ENCODE measurements at places on chromosomes 1 and 21.

DNA sequence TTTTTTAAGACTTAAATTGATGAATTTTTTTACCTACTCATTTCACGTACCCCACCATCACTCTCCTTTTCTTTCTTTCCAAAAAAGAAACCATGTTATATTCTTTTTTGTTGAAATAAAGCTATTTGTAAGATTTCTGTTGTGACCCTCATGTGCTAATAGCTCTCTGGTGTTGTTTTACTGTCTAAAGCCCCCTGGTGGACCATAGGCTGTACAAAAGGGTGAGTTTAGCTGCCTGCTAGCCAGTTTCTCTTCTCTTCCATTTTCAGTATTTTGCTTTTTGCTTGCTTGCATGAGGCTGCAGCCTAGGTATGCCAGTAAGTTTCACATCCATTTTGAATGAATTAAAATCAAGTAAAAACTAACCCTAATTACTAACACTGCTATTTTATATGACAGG is 15.6 kb upstream of the VAMP3 start:
- no peak for DNase-seq

GRCh38 chr21:42245331-42246193 is 26.6 kb downstream of the ABCG1 start:
- no peak for DNase-seq

- DNase-seq: no peak
These were observed 22.8 kb downstream of the LHX4 start for GRCh38 chr1:180252638-180253536.

DNA sequence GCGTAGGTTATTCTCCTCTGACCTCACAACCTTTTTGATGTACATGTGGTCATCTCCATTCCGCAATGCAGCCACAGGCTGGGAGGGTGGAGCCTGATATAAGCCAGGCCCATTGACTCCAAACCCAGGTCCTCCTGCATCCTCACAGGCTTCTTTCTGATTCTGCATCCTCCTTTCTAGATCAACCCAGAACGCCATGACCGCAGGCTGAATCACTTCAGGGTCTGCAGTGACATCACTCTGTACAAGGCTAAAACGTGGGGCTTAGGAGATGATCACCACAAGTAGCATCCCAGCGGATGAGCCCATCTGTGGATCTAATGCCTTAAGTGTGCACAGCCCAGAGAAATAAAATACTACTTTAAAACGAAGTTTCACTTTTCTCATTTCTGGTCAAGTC is 16.1 kb downstream of the EBNA1BP2 start:
- no peak for DNase-seq

DNA sequence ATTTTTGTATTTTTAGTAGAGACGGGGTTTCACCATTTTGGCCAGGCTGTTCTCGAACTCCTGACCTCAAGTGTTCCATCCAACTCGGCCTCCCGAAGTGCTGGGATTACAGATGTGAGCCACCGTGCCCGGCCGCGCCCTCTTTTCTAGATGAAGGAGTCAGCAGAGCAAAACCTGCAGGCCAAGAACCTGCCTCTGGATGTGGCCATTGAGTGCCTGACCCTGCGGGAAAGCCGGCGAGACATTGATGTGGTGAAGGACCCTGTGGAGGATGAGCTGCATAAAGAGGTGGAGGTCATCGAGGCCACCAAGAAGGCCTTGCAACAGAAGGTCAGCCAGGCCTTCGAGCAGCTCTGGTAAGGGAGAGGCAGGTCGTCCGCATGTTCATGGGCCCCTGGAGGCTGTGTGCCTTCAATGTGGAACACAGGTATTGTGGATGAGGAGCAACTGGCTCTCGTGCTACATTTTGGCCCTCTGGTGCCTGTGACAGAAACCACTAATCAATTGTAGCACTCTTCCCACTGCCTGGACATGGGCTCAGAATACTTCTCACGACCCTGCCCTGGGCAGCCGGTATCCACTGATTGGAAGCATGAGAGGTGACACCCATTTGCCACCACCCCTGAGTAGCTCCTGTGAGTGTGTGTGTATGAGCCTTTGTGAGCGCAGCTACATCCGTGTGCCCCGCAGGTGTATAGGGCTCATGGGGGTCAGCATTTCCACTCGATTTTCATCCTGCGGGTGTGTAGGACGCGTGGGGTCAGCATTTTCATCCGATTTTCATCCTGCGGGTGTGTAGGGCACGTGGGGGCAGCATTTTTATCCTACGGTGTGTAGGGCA is 2.0 kb downstream of the TEKT2 start:
- DNase-seq: no peak

DNA sequence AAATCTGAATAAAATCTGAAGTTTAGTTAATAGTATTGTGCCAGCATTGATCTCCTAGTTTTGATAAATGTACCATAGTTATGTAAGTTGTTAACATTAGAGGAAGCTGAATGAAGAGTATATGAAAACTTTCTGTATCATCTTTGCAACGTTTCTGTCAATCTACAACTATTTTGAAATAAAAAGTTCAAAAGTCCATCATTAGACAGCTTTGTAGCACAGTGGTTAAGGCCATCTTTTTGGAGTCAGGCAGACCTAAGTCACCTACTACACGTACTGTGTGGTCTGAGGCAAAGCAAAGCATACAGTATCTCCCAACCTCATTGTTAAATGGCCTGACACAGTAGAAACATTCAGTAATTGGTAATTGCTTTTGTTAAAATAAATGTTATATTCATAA is 47.9 kb upstream of the ATP1A1 start:
- no peak for DNase-seq

DNA sequence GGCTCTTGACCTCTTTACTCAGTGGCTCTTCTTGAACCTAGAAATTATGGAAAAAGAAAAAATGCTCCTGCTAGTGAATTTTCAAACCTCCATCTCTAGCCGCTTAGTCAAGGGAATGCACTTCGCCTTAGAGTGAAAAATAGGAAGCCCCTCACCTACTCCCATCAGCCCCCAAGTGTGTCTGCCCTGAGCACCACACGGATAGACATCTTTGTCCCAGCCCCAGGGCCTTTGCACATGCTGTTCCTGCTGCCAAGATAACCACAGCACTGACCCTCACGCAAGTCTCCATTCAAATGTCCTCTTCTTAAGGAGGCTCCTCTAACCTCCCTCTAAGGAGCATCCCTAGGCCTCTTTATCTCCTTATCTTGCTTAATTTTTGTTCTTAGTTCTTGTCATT is 59.6 kb downstream of the FBXO2 start:
- DNase-seq: no peak

GRCh38 chr1:224113545-224113917 is 380 bp upstream of the FBXO28 start:
- DNase-seq: no peak

GRCh38 chr1:2042830-2043773 is 7.1 kb upstream of the PRKCZ start:
- no peak for DNase-seq

DNA sequence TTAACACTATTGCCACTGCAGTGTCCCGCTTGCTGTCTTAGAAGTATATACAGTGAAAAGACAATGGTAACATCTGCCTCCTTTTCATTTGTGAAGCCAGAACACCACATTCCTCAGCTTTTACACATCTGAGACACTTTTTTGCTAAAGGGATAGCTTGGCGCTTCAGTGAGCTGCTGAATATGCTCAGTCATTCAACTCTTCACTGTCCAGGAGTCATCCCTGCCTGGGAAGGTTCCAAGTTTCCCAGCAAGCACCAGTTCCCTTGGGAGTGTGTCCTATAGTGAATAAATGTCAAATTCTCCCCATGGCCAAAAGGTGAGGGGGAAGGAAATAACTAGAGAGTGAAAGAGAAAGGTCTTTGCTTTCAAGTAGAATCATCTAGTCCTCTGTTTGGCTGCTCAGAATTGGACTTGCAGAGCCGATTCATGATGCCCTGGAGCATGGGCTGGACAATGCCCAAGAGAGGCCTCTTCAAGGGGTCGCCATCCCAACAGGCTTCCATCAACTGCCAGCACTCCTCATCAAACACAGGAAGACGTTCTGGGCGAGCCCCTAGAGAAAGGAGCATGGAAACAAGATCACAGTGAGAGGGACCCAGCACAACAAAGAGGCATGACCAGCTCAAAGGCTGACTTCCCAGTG is 25.5 kb upstream of the RBBP5 start:
- DNase-seq: no peak

- no peak for DNase-seq
These were observed 104.3 kb downstream of the PAPPA2 start for GRCh38 chr1:176567190-176567794.

DNA sequence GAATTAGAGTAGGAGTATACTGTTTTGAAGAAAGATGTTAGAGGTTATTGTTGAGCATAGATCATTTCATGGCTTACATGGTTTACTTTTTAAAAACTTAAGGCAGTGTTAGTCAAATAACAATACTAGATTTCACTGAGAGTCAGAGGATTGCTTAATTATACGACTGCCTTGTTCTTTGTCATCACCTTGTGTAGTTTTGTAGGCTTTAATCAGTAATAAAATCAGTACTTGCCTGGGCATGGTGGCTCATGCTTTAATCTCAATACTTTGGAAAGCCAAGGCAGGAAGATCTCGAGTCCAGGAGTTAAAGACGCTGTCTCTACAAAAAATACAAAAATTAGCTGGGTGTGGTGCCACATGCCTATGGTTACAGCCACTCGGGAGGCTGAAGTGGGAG is 41.3 kb upstream of the GPR52 start:
- DNase-seq: no peak

DNA sequence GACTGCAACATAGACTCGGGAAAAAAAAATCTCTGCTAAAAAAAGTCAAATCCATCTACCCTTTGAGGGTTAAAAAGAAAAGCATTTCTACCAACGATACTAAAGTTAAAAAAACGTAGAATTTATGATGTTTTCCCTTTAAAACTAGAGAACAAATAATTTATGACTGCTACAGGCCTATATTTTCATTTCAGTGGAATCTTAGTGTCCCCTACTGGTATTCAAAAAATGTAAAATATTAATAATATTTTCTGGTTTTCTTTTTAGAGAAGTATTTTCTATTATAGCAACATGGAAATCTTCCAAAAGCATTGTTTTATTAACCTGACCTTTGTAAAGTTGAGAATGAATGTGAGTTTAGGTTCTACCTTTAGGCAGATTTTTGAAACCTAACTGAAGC is 1582.2 kb downstream of the MRPL39 start:
- no peak for DNase-seq

GRCh38 chr21:34553151-34553952 is 41.3 kb upstream of the KCNE1 start:
- DNase-seq: no peak

- DNase-seq: no peak
These were observed 39.5 kb upstream of the MCOLN3 start for GRCh38 chr1:85087659-85088407.

DNA sequence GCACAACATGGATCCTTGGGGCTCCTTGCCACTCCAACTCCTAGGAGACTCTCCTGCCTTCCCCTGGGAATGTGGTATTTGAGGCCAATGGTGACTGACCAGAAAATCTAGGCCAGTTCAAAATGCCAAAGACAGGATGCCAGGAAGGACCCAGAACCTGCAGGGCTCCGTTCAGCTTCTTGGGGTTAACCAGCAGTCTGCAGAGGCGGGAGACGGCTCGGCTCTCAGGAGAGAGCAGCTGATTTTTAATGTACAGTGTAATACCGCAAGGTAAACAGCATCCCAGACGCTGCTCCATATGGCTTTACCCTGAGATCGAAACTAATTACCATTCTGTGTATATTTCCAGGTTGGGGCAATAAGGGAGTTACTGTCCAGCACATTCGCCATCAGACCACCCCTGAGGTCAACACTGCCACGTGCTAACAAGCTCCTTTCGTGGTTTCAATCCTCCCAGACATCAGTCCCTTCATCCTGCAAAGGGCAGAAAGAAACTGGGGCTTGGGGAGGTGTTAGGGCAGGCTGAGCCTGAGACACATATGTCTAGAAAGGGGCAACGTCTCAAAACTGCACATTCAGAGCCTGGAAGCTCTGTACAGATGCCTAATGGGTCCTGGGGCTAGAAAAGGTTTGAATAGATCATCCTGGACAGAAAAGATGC is 16.7 kb downstream of the ITPKB start:
- no peak for DNase-seq

- no peak for DNase-seq
These were observed 10.6 kb upstream of the RRP15 start for GRCh38 chr1:218274511-218274910.

- no peak for DNase-seq
These were observed 365.5 kb upstream of the SGIP1 start for GRCh38 chr1:66168467-66168887.

DNA sequence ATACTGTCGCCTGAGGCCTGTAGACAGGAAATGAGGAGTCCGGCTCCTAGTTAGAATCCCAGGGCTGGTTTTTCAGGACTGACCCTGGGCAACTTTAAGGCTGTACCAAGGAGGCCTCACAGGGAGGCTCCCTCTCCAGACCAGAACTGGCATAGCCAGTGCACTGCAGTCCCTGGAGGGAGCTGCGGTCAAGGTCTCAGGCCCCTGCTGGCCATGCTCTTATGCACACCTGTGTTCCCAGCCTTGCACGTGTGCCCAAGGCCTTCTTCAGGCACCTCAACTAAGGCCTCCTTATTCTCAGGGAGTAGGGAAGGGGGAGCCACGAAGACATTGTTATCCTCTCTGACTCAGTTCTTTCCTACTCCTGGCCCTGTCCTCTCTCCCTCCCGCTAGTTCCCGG is 22.0 kb upstream of the IFNAR1 start:
- no peak for DNase-seq

GRCh38 chr1:203284411-203285123 is 20.8 kb upstream of the BTG2 start:
- DNase-seq: no peak

- DNase-seq: no peak
These were observed 26.2 kb upstream of the KIF26B start for GRCh38 chr1:245128381-245129101.

- DNase-seq: no peak
These were observed 21.8 kb downstream of the SLC27A3 start for GRCh38 chr1:153796786-153797659.

GRCh38 chr1:143720087-143721023 is 251.4 kb downstream of the FAM72C start:
- no peak for DNase-seq

DNA sequence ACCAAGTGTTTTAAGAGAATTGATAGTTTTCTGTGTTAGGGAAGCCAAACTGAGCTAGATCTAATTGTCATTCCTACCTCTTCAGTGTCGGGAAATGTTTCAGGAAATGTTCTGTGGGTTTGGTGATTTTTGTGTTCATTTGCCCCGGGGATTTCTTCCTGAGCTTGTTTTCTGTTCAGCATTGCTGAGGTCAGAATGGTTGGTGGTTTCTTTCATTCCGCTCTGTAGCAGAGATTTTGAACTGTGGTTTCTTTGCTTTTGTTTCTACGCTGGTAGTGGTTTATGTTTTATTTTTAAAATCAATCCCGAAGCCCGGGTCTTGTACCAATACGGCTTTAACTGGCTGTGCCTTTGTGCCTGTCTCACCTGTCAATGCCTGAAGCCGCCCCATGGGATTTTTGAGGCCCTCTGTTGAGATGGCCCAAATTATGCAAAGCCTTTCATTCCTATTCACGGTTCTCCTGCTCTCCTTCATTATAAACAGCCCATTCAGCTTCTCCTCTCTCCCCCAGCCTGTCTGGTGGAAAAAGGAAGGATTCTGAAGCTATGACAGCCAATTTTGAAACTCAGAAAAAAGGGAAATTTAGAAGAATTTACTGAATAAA is 417.2 kb upstream of the KAZN start:
- DNase-seq: no peak
